Activated T-helper 2 cell treated with anti-CD3 and anti-CD28 coated beads, Interferon-gamma antibody, Interleukin-2, Interleukin-4, amounts not matched to agents 10 μg/mL and 5 μg/mL and 100 μg/mL, durations not matched to agents 14 hours and 24 hours and 36 hours (primary cell): ENCODE measurements at places on chromosomes 2 and 18.
A peak's percentile ranks its signal among the peaks of the same experiment; 100 is the strongest.

GRCh38 chr18:68301441-68301840, 413.5 kb downstream of the TMX3 start:
- DNase-seq = no peak

DNA sequence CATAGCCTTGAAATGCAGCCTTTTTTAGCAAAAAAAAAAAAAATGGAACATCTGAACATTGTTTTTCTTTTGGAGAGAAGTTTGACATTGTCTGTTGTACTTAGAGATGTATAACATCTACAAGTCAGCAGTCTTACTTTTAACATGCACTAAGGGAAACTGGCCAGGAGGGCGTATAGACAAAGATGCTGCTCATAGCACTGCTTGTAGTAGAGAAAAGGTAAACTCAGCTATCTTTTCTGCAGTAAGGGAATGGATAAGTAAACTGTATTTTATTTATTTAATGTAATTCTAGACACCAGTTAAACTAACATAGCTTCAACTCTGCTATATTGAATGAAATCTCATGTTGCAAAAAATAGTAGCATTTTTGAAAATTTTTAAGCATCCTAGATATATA, 489.6 kb downstream of the PTPRM start:
- no peak for DNase-seq

DNA sequence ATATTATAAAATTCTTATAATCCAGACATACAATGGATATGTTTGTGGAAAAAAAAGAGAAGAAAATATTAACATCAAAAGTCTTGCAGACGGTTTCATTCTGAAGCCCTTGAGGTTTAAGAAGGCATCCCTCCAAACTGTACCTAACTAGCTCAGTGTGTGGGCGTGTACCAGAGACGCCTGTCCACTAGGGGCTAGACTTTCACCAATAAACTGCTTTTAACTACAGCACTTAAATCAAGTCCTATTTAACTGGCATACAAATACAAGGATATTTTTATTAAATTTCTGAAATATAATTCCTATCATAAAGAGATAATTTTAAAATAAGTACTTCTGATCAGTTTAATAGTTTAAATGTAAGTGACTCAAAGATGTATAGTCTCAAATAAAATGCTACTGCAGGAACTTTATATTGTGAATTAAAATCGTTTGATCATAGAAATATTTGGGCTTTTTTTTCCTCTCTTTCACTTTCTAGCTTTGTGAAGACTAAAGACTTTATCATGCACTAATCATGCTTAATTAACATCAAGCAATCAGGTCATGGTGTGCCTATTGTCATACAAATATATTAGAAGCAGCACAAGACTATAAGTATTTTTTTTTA, 437.7 kb downstream of the SATB2 start:
- no peak for DNase-seq

DNA sequence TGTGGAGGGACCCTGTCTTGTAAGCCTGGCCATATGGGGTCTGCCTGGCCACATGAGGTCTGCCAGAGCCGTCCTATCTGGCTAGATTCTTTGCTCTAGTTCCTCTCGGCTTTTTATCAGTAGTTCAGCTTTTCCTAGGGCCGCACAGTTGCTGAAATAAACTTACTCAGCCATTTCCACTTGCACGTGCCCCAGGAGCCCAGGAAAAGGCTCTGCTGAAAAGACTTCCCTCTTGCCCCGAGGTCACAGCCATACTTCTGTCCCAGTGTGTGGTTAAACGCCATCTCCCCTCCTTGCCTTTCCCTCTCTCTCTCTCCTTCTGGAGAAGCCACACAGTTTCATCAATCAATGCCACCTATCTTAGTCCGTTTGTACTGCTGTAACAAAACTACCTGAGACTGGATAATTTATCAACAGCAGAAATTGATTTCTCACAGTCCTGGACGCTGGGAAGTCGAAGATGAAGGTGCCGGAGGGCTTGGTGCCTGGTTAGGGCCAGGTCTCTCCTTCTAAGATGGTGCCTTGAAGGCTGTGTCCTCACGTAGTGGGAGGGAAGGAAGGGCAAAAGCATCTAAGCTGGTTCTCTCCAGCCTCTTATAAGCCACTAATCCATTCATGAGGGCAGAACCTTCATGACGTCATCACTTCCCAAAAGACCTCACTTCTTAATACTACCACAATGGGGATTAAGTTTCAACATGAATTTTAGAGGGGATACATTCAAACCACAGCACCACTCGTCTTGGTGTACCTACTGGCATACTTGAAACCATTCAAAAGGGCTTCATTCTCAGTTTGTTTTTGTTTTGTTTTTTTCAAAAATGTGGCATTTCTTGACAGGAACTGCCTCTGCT, 11.2 kb upstream of the GALM start:
- DNase-seq = no peak

- DNase-seq = no peak
These were observed 133.7 kb downstream of the RHBDD1 start for GRCh38 chr2:226969417-226970080.

DNA sequence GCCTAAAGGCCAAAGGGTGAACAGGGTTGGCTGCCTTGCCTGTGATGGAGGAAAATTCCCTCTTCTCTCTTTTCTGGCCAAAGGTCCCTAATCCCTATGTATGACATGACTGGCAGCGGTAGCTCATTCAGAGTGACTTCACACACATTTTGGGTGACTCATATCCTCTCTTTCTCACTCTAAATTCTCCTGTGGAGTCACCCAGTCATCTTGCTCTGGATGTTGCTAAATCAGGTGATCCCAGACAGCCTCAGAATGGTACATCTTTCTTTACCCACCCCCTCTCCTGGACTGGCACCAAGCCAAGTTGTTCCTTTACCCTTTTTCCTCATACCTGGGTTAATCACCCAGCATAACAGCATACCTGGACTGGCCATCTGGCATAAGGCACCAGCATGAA, 77.2 kb downstream of the NEURL3 start:
- no peak for DNase-seq

- no peak for DNase-seq
These were observed 97.5 kb downstream of the DLGAP1 start for GRCh38 chr18:4357579-4357978.

GRCh38 chr18:56815926-56816325, 164.8 kb downstream of the WDR7 start:
- no peak for DNase-seq

GRCh38 chr18:77702686-77703085, 453.0 kb downstream of the GALR1 start:
- no peak for DNase-seq

DNA sequence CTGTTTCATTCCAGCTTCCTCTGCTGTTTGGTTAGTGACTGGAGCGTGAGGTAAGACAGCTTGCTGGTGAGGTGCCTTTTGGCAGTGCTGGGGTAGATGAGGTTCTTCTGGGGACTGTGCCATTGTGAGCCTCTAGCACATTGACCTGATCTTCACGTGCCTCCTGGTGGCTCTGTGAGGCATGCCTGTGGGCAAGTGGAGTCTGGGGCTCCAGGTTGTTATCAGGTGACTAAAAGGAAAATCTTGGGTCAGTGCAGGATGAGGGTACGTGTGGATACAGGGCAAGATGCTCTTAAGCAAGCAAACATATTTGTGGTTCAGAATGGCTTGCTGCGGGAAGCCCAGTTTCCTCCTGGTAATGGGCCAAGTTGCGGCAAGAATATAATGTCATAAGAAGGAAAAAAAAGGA, 75.4 kb downstream of the FHOD3 start:
- no peak for DNase-seq

- no peak for DNase-seq
These were observed 192.5 kb downstream of the SH3BP4 start for GRCh38 chr2:235144291-235144690.

DNA sequence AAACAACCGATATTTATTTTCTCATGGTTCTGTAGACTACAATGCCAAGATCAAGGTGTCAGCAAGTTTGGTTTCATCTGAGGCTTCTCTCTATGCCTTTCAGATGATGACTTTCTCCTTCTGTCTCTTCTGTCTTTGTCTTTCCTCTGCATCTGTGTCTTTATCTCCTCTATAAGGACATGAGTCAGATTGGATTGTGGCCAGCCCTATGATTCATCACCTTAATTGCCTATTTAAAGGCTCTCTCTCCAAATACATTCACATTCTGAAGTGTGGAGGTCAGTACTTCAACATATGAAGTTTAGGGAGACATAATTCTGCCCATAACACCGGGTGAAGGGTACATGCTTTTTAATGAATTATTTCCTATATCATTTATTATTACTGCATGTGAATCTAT, 71.2 kb upstream of the CNTNAP5 start:
- DNase-seq = no peak

GRCh38 chr18:12839526-12840196, 44.4 kb downstream of the PTPN2 start:
- DNase-seq = peak; percentile 52

GRCh38 chr2:212360068-212360460, 178.5 kb downstream of the ERBB4 start:
- DNase-seq = no peak

DNA sequence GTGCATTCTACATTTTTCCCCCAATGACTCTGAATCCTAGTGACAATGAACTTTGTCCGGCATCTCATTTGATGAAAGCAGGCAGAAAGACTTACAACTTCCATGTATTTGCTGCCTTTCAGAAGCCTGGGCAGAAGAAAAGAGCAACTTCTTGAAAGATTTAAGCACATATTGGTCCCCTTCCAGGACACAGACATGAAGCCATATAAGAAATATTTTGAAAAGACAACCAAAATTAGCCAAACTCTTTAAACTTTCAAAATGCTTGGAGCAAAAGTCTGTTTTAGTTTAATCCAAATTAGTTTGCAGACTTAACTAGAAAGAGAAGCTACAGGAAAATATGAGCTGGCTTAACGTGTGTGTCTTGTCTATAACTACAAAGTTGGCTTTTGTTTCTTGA, 492.5 kb downstream of the NR4A2 start:
- DNase-seq = no peak
